ENCODE measurements at places on chromosomes 1 and 21.

GRCh38 chr1:96238426-96238825 is 483.2 kb upstream of the PTBP2 start:
- no peak for DNase-seq

DNA sequence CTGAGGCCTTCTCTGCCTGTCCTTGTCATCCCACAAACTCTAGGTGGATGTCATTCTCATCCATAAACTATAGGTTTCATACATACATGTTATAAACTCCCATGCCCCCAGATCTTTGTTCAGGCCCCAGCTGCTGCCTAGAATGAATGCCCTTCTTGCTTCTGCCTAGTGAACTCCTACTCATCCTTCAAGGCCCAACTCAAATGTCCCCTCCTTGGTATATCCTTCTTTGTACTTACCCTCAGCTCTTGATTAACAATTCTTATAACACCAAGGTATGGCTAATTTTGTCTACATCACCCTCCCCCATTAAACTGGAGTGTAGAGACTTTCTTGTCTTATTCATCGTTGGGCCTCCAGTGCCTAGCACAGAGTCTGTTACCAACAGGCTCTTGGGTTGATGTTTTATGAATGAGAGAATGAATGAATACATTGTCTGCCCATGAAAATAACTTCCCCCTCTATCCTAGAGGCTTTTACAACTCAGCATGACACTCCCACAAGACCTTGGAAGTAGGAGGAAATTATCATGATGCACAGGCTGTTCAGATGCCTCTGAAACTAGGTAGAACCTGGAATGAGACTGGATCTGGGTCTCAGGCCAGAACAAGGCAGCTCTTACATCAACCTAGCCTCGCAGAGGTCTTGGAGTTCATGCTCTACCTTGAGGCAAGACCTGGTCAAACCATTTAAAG is 26.9 kb downstream of the EPHB2 start:
- no peak for DNase-seq

DNA sequence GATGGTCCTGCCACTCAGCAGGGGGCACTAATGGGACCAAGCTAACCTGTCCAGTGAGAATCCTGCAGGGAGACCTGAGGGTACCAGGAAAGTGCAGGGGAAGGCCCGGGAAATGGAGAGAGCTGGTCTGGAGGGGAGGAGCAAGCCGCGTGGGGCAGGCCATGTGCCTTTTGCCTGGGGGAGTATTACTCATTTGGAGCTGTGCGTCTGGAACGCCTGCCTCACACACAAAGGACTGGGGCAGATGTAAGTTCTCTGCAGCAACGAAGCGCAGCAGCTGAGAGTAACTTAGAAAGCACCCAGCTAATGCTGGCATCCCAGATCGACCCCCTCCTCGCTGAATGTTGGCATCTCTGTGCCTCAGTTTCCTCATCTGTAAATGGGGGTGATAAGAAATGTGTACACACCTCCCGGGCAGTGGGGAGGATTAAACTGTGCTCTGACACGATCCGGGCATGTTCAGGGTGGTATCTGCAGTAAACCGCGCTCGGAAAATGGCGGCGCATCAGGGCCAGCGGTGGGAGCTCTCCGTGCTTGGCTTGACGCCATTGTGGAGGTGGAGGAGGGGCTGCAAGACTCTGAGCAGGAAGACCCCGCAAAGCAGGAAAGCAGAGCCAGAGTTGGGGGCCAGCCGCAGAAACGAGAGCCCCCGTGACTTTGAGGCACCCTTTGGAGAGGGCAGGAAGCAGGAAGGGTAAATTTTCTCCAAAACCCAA is 212.5 kb downstream of the NPHP4 start:
- DNase-seq: no peak

DNA sequence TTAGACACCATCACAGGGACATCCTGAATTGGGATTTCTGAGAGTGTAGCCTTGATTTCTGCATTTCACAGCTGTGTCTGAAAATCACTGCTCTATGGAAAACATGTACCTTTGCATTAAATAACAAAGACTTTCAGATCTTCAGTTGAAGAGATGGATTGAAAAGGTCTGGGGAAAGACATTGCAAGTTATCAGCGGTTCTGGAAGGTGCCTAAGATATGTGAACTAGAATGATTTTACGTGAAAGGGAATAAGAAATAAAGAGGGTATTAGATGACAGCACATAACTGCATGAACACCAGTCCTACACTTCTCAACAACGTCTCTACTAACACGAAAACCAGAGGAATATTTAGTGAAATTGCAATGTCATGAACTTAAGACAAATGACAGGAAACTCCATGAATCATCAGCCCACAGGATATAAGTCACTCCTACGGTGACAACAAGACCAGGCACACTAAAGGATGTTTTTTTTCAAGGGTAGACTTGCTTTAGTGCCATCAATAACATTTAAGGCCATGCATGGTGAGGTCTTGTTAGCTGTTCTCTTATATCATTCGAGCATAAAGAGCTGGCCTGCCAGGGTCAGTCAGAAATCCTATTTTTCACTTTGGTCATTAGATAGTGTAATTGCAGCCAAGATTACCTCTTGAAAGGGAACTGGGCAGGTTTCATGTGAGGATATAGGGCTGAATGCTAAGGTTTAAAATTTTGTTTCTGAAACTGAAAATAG is 283.1 kb downstream of the GRIK1 start:
- DNase-seq: no peak

DNA sequence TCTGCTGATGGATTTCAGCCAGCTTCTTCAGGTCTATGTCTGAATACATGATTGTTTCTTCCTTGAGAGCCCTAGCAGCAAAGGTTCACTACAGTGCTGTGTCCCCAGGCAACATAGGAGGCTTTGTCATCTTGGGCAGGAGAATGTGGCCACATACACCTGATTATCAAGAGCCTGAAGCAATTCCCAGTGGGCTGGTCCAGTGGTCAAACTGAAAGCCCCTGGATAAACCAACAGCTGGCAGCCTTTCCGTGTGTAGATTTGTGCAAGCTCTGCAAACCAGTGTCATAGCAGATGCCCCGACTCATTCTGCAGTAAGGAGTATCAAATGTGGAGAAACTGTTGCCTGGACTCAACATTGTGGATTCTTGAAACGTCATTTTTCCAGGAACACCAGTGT is 2.3 kb upstream of the GIPC2 start:
- DNase-seq: no peak

- DNase-seq: no peak
Measured at GRCh38 chr1:192086644-192087043, 71.6 kb upstream of the RGS18 start.

DNA sequence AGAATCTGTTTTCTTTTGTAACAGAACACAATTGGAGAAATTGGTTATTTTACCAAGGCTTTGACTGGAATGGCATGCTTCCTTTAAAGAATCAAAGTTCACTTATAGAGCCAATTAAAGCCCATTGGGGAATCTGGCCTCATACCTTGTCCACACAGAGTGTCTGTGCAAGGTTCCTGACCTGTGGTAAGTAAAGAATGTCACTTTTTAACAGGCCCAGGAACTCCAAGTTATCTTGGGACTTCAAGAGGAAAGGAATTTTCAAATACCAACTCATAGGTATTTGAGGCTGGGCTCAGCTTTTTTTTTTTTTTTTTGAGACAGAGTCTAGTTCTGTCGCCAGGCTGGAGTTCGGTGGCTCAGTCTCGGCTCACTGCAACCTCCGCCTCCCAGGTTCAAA is 2.3 kb upstream of the CATSPERE start:
- DNase-seq: no peak

DNA sequence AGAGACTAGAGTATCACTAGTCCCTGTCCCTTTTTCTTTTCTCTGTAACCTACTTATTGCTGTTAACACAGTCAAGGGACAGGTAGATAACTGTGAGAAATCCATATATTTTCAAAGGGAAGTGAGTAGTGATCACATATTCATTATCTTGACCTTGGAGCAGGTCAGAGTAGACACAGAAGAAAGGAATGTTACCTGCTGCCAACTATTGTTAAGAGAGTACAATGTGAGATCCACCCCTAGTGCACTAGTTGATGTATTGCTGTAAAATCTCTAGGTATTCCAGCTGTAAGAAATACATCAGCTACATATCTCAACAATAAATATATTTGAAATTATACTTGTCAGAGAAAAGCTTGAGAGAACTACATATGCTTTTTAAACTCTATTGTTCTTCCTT is 68.7 kb upstream of the ADGRL2 start:
- no peak for DNase-seq

DNA sequence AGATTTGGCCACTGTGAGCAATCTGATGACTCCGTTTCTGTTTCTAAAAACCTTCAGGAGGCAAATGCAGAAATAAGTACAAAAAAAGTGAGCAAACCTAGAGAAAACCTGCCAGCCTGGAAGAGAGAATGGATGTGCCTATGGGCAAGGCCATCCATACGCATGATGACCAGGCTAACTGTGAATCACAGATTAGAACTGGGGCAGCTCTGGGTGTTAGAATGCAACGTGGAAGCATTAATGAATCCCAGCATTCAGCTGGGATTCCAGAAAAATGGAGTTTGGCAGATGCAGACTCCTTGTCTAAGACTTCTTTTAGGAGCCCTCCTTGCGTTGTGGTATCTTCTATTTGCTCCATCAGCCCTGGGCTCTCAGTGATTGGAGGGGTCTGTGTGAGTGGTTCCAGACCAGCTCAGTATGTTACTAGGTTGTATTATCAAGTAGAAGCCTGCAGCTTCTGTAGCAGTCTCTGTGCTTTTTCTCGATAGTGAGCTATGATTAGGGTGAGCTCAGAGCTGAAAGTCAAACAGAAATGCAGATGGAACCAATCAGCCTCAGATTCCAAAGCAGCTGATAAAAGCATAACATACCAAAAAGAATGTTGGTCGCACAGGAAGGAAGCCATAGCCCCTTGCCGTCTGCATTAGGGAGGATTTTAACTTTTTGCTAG is 154.0 kb downstream of the PSMG1 start:
- DNase-seq: no peak

DNA sequence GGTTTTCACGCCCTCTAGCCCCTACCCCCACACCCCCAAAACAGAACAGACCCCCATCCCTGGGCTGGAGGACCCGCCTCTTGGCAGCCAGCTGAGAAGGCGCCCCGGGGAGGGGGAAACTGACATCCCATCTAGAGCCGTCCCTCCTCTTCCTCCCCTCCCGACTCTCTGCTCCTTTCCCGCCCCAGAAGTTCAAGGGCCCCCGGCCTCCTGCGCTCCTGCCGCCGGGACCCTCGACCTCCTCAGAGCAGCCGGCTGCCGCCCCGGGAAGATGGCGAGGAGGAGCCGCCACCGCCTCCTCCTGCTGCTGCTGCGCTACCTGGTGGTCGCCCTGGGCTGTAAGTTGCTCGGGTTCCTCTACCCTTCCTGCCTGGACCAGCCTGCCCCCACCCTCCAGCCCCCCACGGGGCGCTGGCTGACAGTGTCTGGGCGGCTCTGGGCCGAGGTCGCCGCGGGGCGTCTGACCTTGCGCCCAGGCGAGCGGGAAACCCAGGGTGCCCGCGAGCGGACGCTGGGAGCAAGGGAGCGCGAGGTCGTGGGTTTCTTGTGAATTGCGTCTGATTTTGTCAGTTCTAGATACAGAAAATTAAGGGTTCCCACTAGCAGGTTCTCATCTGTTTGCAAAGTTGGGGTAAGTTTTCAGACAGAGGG is 618 bp downstream of the JAM2 start:
- DNase-seq: peak; percentile 8

DNA sequence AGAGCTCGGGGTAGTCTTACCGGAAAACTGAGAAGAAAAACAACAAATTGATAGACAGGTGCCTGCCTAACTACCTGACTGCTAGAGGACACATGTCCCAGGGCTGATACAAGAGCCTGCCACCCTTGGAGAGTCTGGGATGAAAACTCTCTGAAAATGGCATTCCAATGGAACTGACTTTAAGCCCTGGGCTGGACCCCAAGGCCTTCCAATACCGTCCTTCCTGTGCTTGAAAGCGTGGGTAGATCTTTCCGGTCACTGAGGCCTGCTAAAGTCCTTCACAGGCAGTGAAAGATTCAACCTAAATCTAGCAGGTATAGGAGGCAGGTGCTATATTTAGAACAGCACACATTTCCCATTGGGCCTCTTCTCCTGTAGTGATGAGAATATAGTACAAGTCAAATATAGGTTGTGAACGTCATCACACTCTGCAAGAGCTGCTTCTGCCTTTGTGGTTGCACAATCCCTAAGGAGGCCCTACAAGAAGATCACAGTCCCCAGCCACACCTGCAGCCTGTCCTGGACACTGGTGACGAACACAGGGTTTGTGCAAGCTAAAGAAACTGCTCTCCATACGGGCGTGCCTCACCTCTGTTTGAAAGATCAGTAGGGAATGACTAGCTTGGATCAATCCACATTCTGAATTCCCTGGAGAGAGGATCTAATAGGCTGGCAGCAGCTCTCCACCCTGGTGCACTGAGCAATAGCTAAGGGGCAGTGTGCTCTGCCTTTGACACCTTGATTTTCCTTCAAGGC is 876 bp upstream of the CHML start:
- no peak for DNase-seq

- no peak for DNase-seq
Measured at GRCh38 chr1:59738591-59739015, 76.1 kb upstream of the HOOK1 start.

DNA sequence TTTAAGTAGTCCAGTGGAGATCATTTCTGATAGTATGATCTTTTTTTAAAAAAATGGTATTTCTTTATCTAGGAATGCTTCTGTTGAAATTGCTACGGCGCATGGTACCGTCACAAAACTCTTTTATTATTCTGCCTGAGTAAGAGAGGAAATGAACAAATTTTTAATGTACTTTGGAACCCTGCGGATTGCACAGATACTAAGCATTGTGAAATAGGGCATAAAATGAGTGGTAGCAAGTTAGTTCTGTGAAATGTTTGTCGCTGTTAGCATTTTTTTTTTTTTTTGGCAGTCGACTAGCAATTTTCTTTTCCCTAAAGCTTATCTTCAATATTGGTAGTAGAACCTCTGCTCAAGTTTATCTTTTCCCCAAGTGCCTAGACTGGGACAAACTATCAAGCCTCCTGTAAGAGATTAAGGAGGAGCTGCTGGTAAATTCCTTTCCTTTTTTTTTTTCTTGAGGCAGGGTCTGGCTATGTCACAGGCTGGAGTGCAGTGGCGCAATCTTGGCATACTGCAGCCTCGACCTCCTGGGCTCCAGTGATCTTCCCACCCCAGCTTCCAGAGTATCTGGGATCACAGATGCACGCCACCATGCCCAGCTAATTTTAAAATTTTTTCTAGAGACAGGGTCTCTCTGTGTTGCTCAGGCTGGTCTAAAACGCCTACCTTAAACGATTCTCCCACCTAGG is 2.2 kb downstream of the ITSN1 start:
- no peak for DNase-seq

GRCh38 chr1:54109129-54110090 is 43.4 kb downstream of the CDCP2 start:
- DNase-seq: no peak

DNA sequence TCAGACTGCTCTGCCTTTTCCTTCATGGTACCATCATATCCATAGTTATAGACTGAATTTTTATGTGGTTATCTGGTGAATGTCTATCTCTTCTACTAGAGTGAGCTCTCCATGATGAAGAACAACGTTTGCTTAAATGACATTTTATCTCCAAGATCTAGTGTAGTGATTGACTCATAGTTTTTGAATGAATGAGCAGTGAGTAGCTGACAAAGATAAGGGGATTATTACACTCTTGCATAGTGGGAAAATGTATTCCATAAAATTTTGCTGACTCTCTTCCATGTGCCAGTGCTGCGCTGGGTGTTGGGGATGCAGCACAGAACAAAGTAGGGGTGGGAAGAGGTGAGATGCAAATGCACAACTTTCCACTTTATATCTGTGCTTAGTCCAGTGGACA is 147.7 kb downstream of the TGFB2 start:
- DNase-seq: no peak

GRCh38 chr21:34965200-34966174 is 83.6 kb downstream of the RUNX1 start:
- DNase-seq: no peak
